ENCODE measurements at places on chromosomes 4 and X. TPM values are rescaled to one million over a fixed set of nuclear protein-coding genes. Genes with fewer than 3 reads are reported as not detected.

DNA sequence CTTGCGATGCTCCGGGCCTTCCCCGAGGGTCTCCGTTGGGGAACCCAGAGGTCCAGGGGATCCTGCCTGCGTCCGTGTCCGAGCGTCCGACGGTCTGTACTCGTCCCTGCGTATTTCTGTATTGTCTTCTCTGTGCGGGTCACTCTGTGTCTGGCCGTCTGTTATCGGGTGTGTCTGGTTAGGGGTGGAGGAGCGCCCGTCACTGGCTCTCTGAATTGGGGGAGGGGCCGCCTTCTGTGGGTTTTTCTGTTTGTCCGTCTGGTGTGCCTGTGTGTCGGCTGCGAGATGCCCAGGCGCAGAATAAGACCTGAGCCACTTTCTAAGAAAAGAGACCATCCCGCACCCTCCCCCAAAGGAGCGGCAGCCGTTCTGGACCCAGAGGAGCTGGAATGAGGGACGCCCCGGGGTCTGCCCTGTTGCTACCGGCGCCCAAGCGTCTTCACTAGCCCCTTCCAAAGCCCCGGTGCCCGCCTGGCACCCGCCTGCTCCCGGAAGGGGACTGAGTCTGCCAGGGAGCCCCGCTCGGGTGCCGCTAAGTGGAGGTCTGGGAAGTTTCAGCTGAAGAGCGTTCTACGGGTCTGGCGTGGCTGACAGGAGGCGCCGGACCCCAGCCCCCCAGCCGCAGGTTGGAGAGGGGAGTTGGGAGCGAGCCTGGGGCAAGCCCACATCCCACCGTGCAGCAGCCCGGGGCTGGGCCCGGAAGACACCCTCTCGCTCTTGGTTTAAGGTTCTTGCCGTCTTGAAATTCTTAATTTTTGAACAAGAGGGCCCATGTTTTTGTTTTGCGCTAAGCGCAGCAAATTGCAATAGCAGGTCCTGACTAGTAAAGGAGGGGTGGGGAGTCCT is 1.0 kb upstream of the OTOP1 start:
- DNase-seq: no peak

DNA sequence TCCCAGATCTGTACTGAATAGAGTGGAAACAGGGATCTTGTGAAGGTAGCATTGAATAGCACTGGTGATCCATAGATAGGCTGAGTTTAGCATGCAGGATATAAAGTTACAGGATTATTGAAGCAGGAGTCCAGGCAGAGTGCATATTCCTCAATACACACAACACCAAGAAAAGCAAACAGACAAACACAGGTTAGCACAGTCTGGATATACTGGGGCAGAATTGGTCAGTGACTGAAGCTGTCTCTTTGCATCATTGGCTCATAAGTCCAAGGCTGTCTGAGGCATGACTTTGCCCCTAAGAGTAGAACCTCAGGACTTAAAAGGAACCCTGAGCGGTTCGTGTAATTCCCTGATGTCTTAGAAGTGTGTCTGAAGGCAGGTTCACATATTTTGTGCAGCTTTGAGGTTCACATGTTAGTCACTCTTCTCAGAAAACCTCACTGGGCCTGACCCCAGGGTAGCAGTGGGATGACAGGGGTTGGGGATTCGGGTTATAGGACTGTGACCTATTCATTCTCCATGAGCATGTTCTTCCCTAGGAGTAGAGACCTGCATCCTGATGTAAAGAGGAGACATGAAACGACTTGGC is 134.6 kb downstream of the AASDH start:
- DNase-seq: no peak

IL2RG gene
- 348 TPM for total RNA-seq

DNA sequence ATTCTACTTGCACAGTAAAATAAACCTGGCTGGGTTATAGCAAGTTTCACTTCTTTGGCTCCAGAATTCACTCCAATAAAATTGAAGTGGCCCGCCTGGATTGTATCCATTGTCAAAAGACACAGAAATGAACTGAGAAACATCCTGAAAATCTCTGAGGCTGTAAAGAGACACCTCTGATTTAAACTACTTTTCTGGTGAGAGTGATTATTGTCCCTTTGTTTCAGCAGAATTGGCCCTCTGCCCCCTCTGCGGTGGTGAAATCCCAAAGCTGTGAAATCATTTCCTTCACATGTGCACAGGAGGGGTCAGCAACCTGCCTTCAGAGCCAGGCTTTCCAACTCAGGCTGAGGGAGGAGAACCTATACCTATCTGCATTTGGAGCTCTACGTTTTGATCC is 23.0 kb downstream of the GAB3 start:
- no peak for DNase-seq

- DNase-seq: no peak
Observed at GRCh38 chr4:90280954-90281353, 153.8 kb downstream of the CCSER1 start.

SMIM10L2A gene
- 0.24 TPM for total RNA-seq

DNA sequence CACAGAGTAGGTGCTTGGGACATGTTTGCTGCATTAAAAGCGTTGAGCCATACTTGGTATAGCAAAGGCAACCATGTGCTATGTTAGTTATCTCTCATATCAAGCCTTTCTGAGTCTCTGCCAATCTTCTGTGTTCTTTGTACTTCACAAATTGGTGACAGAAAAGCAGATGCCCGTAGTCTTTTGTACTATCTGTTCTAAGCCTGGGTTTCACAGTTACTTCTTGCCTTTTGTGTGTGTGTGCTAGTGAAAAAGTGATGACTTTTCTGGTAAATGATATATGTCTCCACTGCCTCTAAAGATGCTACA is 16.1 kb upstream of the KLHL2 start:
- DNase-seq: no peak

DNA sequence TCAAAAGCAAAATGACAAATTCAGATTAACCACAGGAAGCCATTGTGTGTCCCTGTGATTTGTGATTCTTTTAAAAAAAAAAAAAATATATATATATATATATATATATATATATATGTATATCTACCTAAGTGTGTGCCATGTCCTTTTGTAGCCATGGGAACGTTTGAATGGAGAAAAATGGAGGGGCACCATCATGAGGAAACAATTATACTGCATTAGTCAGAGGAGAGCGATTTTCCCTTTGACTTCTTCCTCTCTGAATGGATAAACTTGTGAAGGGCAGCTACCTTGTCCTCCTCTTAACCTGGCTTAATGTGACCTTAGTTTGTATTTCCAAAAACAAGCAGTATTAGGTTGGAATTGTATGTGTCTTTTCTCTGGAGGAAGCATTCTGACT is 23.3 kb upstream of the CBLL2 start:
- no peak for DNase-seq

DNA sequence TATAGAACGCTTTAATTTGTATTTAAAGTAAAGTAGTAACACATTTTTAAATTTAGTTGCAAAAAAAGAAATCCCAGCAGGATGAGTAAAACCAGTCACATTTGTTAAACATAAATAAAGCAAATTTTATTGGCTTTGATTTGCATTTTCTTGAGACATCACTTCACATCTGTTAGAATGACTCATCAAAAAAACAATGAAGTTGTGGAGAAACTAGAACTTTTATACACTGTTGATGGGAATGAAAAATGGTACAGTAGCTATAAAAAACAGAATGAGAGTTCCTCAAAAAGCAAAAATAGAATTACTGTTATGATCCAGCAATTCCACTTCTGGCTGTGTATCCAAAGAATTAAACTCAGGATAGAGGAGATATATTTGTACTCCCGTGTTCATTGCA is 454.0 kb upstream of the KLHL4 start:
- DNase-seq: no peak

DNA sequence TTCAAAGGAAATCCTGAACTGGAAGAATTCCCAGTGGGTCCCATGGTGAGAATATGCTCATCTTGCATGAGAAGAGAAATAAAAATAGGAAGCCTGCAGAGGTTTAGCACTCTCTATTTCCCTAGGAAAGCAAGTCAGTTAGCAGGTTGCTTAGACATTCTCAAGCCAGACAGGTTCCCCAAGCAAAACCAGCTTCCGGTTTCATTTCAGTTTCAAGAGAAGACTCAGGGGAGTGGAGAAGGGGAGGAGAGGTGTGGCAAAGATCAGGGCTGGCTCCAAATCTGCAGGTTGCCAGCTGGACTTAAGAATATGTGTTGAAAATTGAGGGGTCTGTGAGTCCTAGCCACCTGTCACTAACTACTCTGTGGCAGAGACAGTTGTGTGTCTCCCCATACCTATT is 107.5 kb downstream of the CLNK start:
- DNase-seq: no peak

DNA sequence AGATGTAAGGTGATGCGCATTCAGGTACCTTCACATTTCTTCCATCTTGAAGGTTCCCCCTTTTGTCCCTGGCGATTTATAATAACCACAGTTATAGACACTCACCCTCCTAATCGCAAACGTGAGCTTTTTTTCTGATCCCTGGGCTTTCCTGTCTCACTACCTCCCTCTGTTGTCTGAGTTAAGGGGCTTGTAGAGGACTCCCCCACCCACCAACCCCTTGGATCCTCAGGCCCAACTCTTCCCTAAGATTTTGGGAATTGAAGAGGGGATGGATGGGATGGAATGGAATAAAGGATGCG is 1.4 kb downstream of the CNKSR2 start:
- DNase-seq: no peak

DNA sequence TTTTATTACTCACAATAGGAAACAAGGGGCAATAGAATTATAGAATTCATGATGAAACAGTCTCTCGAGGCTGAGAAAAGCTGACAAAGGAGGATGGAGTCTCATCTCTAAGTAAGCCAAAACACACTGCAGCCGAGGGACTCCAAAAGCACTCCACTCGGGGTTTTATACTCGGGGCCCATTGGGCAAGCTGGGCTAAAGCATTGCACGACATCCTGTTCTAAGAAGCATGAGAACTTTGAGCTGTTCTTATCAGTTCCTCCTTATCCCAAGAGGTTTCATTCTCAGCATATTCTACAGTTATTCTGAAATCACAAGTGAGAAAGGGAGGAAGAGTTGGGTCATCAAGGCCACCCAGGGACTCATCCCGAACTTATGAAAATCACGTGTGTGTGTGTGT is 1475.5 kb downstream of the PCDH18 start:
- DNase-seq: no peak

- DNase-seq: no peak
Observed at GRCh38 chrX:18733287-18733686, 25.8 kb downstream of the PPEF1 start.

SORBS2 gene
- not detected for total RNA-seq

DNA sequence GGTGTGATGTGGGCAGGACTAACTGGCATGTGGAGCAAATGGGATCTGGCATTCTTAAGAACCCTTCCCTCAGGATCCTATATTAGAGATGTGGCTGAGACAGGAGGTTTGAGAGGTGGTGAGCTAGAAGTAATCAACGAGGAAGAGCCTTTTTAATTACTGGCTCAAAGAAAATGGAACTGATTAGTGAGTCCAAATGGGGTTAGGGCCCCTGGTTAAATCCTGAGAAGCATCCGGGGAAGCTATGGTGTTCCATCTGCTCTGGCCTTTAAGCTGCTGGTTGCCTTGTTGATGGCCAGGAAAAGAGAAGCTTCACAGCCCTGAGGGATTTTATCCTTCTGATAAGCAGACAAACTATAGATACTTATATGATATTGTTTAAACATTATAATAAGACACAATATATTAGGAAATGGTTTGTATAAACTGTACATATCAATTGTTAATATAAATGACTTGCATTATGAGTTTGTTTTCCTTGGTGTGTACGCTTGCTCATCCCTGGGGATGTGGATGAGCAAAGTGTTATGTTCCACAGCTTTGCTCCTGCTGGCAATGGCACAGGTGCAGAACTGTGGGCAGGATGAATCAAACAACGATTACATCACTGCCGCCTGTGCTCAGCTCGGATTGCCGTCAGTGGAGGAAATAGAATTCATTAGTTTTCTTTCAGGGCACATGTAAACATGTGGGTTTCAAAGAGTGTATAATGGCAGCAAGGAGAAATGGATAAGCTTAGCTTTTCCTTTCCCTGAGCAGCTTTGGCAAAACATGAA is 328.6 kb upstream of the ARX start:
- no peak for DNase-seq

H2BW2 gene
- total RNA-seq: not detected

DNA sequence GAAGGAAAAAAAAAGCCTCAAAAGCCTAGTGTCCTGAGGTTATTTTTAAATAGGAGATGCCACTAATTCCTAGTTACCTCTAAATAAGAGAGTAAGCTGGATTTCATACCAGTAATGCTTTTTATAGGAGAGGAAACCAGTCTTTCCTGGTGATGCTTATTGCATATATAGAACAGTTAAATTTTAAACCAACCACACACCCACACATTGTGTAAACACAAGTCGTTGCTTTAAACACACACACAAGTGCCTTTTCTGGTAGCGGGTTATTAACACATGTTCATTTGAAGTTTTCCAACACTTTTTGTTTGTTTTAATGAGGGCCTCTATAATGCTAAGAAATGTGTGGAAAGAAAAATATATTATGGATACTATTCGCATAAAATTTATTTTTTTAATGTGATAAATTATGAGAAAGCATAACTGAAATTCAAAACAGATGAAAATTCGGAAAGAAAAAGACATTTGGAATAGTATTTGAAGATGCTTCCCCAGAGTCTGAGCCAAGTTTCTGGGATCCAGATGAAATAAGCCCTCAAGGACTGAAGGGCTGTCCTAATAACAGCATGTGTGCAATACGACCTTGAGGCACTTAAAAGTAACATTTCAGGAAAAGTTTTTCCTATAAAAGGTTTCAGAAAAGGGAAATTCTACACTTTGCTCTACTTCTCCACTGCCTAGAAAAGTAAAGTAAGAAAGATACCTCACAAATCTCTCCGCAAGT is 2.0 kb downstream of the ANTXR2 start:
- DNase-seq: no peak

PPEF2 gene
- total RNA-seq: not detected

DNA sequence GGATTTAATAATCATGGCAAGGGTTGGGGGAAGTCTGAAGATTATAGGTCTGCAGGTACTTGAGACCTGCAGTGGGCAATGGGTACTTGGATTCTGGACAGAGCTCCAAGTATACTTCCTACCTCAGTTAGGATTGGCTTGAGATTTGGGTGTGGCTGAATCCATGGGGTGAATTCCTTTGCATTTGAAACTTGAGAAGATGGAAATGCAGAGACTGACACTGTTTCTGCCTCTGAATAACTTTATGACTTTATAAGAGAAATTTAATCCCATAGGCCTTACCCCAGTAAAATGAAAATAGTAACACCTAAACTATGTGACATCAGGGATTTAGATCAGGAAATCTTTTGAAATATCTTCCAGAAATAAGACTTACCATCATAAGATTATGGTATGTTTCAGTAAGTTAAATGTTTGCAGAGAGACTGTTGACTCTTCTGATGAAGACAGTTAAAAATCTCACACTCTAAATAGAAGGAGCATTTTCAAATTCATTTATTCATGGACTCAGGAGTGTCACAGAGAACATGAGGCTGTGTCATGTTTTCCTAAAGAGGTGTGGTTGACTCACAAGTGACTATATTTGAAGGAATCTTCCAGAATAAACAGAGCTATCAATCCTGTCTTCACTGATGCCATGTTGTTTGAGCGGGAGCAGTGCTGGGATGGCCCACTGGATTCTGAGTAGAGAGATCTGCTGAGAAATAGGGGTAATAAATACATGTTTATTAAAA is 513.5 kb upstream of the NR3C2 start:
- no peak for DNase-seq

GRCh38 chr4:180203349-180203748 is 2039.9 kb upstream of the TENM3 start:
- no peak for DNase-seq
